Stimulated activated CD8-positive, alpha-beta memory T cell treated with anti-CD3 and anti-CD28 coated beads, Interleukin-12 subunit alpha, Interleukin-12 subunit beta, amount 100 ng/mL, for 4 hours (primary cell): ENCODE measurements at places on chromosomes 6 and 20.

DNA sequence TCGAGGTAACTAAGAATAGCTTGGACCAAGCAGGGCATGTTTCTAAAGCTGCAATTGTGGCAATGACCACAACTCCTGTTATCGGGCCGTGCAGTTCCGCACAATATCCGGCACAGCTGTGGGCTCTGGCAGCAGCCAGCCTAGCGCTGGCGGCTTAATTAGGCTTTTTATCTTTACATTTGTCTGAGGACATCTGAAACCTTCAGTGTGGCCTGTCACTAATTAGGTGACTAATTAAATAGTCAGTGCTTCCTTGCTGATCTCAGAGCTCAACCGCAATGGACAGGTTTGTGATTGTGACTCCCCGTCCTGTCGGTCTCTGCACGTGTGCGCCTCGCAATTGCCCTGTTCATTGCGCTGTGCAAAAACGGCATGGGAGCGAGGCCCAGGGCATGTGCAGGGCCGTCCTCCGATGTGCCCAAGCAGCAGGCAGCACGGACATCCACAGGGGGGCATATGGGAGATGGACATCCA lies 134.8 kb upstream of the INSM1 start:
- DNase-seq: no peak

DNA sequence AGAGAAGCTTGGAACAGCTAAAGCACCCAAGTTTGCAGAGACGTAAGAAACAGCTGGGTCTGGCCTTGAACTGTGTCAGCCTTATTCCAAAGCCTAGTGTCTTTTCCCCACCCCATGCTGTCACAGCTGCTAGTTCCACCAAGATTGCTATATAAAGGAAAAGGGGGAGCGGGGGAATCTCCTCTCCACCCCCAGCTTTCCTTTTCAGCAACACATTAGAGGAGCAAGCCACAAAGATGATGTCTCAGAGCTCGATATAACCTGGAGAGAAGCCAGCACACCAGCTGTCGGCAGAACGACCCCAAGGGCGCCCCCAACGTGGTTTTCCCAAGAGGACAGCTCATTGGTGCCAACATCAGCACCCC lies 36.5 kb downstream of the ATP9A start:
- DNase-seq: no peak

DNA sequence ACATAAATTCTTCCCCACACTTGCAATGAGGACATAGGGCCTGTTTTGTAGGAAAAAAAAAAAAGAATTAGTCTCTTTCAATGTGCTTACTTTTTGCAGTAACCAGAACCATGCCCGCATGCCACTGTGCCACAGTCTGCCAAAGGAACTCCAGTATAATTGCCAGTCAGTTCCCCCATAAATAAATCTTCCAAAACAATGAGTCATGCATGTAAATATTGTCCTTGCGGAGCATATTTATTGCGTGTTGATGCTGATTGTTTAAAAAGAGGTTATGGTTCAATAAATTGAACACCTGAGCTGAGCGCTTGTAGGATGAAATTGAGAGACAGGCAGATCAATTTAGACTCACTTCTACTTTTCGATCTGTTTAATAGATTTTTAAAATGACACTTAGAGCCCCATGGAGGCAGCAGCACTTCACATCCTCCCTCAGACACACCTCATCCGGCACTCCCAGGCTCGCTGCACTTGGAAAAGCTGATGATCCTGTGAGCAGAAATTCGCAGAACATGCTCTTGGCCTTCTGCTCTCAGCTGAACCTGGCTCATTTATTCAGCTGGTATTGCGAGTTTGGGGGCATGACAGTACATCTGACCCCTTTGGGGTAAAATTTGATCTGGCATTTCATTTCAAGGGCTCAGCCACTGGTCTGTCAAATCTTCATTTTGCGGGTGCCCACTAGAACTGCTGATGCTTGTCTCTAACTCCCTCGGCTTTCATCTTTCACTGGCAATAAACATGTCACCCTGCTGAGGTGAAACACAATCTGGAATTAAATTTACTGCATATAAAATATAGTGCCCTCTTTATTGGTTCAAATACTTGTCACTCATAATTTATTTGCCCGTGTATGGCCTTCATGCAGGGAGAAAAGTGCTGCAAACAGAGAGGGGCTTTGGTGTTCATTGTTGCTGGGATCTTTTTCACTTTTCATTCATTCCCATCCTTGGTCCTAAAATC lies 371.1 kb upstream of the POU3F2 start:
- no peak for DNase-seq

GRCh38 chr20:20085812-20086211 lies 33.5 kb downstream of the CFAP61 start:
- no peak for DNase-seq

DNA sequence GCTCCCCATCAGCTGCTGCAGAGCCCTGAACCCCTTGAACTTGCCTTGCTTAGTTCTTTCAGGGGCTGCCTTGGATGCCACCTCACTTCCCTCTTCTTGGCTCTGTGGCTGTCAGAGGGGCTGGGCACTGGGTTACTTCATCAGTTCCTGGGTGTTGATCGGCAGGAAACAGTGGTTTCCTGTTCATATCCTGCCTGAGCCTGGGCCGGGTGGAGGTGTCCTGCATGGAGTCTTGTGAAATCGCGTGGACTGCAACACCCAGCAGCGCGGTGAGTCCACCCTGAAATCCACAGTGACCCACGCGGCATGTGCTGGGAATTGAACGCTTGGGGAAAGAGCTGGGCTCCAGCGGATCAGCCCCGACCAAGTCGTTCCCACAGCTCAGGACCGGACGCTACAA lies 97.5 kb downstream of the CDH26 start:
- DNase-seq: peak; percentile 33

DNA sequence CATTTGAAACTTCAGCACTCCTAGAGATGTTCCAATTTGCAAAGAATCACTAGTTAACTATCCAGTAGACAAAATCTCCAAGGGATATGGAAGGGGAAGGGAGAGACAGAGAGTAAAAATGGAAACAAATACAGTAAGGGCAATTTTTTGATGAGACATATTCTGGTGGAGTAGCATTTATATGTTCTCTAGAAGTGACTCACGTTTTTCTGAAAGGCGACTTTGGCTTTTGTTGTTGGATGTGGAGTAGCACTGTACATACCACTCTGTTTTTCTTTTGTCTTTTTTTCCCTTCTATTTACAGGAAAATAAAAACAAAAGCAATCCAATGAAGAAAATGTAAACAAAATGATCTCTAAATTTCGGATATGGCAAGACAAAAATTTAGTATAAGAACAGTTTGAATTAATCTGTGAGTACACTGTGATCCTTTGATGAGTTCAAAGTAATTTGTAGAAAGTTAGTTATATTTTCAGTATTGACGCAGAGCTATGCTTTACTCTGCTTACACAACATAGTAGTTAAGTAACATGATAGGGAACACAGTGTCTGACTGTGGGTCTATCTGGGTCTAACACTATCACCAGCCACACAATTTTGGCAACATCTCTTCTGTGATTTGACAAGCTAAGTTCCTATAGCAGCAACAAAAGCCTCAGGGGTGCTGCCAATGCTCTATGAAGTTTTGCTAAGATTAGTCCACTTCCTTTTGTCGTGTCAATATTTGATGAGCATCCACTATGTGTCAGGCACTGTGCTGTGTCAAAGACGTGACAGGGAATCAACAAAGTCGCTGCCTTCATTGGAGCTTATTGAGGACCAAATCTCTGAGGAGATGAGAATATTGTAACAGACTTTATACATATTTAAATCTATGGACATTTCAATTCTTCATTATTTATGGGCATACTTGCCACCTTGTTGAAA lies 27.3 kb upstream of the TAGAP start:
- DNase-seq: no peak

DNA sequence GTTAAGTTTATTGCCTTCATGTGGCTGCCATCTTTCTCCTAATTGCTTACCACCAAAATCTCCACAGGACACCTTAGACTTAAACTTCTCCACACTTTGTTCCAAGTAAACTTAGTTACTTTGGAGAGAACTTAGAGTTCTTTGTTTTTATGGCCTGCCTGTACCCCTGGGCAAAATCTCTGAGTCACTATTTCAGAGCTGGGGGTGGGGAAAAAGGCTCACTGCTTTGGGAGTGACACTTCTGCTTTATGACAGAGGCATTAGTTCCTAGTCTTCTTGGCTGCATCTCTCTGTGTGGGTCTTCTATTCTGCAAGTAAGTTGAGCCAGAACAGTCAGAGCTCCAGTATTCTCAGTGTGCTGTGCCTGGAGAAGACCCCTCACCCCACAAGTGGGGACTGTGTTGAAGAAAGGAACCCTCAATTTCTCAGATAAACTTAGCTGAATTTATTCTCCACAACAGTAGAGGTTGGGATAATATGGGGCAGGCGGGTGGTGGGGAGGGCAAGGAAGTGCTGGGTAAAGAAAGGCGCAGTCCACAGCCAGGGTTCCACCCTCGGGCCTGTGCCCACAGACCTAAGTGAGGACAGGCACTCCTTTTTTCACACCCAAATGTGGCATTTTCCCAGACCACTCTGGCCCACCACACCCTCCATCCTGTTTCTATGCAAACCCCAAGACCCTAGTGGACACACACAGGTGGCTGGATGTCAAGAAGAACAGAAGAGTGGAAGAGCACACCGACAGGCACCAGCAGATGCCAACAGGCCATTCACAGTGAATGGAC lies 636.6 kb upstream of the MAN1A1 start:
- no peak for DNase-seq

DNA sequence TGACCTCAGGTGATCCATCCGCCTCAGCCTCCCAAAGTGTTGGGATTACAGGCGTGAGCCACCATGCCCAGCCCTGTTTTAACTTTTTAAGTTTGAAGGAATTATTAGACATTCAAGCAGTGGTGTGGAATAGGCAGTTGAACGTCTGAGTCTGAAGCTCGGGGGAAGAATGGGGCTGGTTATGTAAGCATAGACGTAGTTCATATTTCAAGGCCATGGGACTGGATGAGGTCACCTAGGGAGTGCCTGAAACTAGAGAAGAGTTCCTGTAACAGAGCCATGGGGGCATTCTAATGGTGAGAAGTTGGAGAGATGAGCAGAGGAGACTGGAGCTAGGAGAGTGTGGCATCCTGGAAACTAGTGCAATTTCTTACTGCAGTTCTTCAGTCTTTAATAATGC lies 6.4 kb downstream of the CDKAL1 start:
- no peak for DNase-seq

- no peak for DNase-seq
Observed at GRCh38 chr6:170460641-170461040, 92.5 kb downstream of the PSMB1 start.

- DNase-seq: no peak
Observed at GRCh38 chr6:168825226-168826077, 384.5 kb downstream of the SMOC2 start.

- no peak for DNase-seq
Observed at GRCh38 chr6:43511824-43512415, 1.8 kb upstream of the LRRC73 start.

DNA sequence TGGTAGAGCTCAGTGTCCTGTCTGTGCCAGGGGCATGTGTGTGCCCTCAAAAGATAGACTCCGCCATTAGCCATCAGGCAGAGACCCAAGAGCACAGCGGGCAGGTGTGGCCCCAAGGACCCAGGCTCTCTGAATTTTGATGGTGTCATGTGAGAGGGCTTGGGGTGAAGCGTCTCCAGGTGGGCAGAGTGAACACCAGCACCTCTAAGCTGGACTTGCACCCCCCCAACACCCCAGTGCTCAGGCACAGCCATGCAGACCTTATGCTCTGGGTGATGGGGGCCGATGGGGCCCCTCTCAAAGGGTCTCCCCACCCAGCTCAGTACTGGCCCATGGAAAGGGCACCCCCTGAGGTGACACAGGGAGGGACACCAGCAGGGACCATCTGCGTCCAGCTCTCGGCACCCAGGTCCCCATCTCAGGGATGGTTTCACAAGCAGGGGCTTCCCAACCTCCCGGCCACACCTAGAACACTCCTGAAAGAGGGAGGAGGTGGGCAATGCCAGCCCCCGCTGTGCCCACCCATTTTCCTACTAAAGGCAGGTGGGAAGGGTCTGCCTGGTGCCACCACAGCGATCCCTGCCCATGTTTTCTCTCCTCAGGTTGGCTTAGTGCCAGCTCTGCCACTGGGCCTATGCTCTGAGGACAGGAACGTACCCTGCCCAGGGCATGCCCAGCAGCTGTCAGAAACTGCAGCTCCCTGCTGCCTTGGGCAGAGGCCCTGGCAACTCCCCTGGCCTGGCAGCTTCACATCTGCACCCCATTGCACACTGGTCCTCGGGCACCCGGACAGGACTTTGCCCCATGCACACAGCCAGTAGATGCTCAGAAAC lies 3.5 kb downstream of the CST7 start:
- DNase-seq: no peak

- no peak for DNase-seq
Observed at GRCh38 chr20:50909413-50909812, 21.8 kb downstream of the ADNP start.

- no peak for DNase-seq
Observed at GRCh38 chr6:35392111-35392702, 49.8 kb downstream of the PPARD start.

GRCh38 chr20:25273541-25274358 lies 25.9 kb downstream of the PYGB start:
- no peak for DNase-seq

- DNase-seq: no peak
Observed at GRCh38 chr20:61881416-61881815, 184.3 kb downstream of the TAF4 start.

DNA sequence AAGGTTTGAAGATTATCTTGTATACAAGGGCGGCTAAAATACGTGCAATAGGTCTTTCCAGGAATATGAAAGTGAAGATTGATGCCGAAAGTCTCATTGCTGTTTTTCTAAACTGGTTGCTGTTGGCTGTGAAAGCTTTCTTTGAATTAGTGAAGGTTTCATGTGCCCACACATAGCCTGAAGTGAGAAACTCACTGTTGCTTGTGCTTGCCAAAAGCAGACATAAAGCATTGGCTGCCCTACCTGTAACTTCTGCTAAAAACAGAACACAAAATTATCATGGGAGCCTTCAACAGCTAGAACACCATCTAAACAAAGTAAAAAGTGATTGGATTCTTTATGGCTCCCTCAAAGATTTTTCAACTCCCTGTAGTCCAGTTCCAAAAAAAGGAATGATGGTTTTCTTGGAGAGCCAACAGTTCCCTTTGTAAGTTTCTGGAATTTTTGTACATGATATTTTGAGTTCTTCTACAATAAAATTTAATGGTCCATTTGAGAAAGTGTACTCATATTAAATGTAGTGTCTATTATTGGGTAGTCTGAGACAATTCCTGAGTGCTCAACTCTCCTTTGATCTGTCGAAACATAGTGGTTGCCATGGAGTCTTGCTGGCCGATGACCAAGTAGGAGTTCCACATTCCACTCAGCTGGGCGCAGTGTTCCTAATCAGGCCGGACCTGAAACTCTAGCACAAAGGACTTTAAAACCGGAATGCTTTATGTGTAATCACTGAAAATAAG lies 68.5 kb downstream of the PLEKHG1 start:
- no peak for DNase-seq
